ENCODE measurements at places on chromosomes 16 and 17.

GRCh38 chr16:17404941-17405689 is 65.6 kb downstream of the XYLT1 start:
- DNase-seq = peak; percentile 64

GRCh38 chr16:84144209-84144858 is 643 bp downstream of the HSDL1 start:
- DNase-seq = no peak

GRCh38 chr16:61900482-61900881 is 135.8 kb downstream of the CDH8 start:
- DNase-seq = no peak

DNA sequence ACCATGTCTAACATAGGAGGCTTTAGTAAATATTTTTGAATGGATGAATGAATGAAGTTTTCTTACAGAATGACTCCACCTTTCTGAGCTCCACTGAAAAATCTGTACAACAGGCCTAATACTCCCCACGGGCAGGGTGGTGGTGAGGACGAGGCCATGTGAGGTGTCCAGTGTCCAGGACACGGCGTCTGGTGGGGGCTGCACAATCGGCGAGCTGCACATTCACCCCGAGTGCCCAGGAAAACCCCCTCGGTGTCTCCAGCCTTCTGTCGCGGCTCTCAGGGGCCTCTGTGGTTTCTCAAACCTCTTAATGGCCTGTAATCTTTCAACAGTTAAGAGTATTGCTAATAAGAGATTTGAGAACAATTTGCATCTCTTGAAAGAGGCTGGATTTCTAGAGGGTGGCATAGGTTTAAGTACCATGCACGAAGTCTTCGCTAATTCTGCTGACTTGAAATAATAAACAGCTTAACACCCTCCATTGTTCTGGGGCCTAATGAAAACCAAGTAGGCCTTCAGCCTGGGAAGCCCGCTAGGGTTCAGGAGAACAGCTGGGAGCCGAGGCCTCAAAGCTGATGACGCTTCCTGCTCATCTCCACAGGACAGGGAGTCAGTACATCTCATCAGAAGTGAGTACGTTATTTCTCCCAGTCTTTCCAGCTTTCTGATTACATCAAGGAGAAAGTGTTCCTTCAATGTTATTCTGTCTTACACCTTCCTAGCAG is 304.6 kb upstream of the FOXF1 start:
- no peak for DNase-seq

DNA sequence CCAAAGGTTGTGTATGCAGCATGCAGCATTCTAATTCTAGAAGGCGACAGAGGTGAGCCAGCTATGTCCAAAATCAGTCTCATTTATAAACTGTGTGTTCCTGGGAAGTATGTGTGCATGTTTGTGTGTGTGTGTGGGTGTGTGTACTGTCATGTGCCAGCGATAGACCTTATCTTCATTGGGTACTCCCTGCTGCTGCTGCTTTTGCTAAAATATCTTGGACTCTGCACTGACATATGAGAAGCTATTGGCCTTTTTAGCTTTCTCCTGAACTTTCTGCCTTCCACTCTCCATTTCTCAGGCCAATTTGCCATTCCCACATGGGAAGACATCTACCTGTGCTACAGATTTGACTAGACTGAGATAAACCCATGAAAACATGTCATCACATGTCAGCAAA is 2.0 kb upstream of the LPO start:
- DNase-seq = no peak

GRCh38 chr17:74485022-74485743 is 18.7 kb downstream of the CD300A start:
- DNase-seq = no peak

GRCh38 chr17:902463-902862 is 77.1 kb downstream of the NXN start:
- no peak for DNase-seq

GRCh38 chr17:50317121-50317520 is 28.8 kb upstream of the XYLT2 start:
- no peak for DNase-seq

DNA sequence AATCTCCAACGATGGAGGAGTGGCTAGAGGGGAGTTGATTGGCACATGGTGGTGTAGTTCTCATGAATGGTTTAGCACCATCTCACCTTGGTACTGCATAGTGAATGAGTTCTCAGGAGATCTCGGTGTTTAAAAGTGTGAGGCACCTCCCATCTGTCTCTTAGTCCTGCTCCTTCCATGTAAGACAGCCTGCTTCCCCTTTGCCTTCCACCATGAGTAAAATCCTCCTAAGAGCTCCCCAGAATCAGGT is 428.8 kb upstream of the MAF start:
- no peak for DNase-seq

Measured in hindlimb muscle (tissue), 1 donor.